GM18507 (cell line): ENCODE measurements at places on chromosomes 6 and 20.

GRCh38 chr20:37123441-37123840 is 27.6 kb upstream of the RBL1 start:
- DNase-seq: no peak

- no peak for DNase-seq
These were observed 182.3 kb upstream of the UST start for GRCh38 chr6:148564494-148565035.

DNA sequence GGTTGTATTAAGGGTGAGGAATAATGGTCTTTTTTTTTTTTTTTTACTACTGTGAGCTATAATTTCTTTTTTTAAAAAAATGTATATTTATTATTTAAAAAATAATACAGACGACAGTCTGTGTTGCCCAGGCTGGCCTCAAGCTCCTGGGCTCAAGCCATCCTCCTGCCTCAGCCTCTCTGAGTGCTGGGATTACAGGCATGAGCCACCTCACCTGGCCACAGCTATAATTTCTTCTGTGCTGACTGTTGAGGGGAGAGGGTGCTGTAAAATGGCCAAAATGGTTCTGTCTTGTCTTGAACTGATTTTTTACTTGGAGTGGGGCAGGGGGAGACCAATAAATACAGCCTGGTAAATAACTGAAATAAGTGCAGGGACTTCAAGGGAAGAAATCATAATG is 3.6 kb downstream of the SRSF3 start:
- DNase-seq: no peak

- no peak for DNase-seq
These were observed 176.9 kb downstream of the DTNBP1 start for GRCh38 chr6:15485936-15486335.

- DNase-seq: no peak
These were observed 373.3 kb downstream of the CDKAL1 start for GRCh38 chr6:20907486-20908071.

GRCh38 chr6:8017276-8017701 is 46.9 kb downstream of the BLOC1S5 start:
- no peak for DNase-seq

- DNase-seq: no peak
These were observed 2.5 kb upstream of the NAA20 start for GRCh38 chr20:20014659-20015058.

GRCh38 chr6:105651969-105652368 is 249.1 kb upstream of the PREP start:
- no peak for DNase-seq

GRCh38 chr20:21100578-21101452 is 5.3 kb downstream of the LINC00237 start:
- DNase-seq: no peak

DNA sequence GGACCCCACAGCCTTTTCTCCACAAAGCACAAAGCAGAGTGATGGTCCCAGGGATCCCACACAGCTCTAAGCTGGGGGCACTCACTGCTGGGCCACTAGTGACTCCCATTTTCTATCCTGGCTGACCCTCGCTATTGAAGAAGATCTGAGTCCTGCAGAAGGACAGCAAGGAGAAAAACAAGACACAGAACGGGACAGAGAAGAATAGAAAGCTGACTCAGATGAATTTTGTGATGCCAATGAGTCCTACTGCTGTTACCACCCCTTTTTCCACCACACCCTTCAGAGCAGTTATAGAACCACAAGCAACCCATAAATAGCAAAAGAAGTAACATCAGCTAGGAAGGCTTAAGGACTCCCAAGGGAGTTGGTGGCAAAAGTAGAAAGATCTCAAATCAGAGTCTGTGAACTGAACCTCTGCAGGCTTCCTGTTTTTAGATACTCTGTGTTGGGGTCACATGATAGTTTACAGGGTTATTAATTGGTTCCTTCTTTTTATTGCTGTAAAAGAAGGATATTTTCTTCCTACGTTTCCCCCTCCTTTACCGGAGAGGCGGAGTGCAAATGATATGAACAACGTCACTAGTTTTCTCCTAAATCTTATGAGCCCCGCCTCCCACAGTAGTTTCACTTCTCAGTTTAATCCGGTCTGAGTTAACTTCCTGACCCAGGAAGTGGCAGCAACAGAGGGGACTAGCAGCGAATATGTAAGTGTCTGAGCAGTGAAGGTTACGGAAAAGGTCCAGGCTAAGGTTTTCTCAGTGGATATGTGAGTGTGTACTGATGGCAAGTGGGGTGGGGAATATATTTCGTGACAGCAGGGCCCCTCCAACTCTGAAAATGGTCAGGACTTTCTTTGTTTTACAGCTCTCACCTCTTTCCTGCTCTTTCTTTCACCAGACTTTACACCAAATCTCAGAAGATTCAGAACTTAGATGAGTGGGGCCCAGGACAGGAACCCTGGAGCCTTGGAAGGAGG is at the start of gene TRIM38:
TSS of gene TRIM38 (plus strand) at position 654 of the 979 bp plus-strand sequence. CDS start 3,721 bp downstream, outside the sequence.
- peak; percentile 52 for DNase-seq

GRCh38 chr6:116405652-116406356 is 35.1 kb downstream of the DSE start:
- DNase-seq: no peak

DNA sequence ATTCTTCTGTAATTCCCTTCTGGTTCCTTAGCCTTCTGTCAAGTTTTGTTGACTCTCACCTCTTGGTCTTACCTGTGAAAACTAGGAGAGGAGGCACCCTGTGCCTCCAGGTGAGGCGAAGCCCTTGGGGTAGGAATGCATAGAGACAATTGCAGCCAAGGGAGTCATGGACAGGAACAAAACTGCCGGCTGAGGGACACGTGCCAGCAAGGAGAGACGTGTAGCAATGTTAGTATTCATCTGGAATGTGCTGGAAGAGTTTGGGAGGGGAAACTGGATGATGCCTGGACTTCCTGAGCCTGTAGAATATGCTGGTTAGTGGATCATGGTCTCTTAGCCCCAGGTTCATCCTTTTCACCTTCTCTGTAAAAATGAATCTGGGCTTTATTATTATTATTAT is 3.9 kb upstream of the TIAM2 start:
- DNase-seq: no peak

GRCh38 chr6:36443471-36444428 is 950 bp downstream of the KCTD20 start:
- no peak for DNase-seq

DNA sequence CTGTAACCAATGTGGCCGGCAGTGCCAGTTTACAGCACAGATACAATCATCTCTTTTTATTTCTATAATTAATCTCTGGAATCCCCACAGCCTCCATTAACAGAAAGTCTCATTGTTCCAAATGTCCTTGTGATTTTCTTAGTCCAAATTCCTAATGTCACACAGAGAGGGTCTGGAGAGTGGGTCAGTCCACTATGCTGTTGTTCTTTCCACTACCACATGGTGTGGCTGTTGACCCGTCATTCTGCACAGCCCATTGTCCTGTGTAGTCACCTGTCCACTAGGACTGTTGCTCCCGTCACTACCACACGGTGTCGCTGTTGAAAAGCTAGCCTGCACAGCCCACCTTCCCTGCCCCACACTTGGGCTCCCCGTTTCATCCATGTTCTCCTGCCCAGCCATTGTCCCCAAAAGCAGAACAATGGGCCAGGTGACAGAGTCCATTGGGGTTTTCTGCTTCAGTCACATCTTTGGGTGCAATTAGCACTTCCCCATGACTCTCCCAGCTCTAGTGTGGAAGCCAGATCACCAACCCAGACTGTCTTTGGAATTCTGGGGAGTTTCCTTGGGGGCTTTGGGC is 8.6 kb upstream of the LBP start:
- no peak for DNase-seq

- DNase-seq: no peak
These were observed 15.9 kb downstream of the KIF25 start for GRCh38 chr6:168013250-168013915.

GRCh38 chr6:108650781-108651180 is 90.1 kb downstream of the FOXO3 start:
- DNase-seq: no peak

DNA sequence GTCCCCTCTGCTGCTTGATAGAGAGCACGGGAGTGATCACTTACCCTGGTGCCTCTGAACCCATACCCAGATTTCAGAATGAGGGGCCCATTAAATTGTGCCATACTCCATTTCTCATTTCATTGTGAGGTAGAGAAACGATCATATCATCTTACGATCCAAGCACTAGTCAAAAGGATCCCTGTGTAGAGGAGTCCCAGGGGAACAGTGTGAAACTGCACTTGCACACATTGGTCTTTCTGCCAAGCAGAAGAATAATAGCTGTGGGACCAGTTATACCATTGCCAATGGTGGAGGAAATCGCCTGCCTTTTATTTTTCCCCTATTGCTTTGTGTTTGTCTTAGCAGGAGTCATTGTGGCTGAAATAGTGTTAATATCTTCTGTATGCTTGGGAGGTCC is 161.9 kb downstream of the FARS2 start:
- no peak for DNase-seq

DNA sequence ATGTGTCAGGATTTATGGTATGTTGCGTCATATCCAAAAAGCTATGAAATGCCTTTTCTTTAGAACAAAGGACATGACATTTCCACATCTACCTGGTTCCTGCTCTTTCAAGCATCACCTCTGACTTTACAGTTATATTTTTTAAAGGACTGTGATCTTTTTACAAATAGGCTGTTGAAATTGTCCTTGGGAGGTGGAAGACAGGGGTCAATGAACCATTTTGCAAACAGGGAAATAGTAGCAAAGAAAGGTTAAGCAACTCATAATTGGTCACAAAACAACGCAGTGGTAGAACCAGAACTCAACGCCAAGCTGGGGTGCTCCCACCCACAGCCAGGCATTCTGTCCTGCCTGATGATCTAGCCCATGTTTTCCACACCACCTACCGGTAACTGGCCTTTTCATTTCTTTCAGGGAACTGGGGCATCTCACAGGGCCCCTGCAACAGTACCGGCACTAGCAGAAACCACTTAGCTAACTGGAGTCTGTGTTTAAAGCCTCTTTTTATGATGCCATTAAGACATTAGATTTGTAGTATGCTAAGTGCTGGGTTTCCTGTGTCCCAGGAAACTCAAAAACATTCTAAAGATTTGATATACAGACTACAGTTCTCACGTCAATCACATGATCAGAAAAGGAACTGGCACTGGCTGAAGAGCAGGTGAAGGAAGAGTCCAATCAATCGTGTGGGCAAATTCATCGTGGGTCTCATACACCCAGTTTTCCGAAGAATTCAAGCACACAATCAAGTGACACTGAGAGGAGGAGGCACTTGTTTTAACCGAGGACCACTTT is 13.9 kb downstream of the ZNF217 start:
- no peak for DNase-seq

- no peak for DNase-seq
These were observed 82.3 kb upstream of the BCLAF1 start for GRCh38 chr6:136371959-136372358.

DNA sequence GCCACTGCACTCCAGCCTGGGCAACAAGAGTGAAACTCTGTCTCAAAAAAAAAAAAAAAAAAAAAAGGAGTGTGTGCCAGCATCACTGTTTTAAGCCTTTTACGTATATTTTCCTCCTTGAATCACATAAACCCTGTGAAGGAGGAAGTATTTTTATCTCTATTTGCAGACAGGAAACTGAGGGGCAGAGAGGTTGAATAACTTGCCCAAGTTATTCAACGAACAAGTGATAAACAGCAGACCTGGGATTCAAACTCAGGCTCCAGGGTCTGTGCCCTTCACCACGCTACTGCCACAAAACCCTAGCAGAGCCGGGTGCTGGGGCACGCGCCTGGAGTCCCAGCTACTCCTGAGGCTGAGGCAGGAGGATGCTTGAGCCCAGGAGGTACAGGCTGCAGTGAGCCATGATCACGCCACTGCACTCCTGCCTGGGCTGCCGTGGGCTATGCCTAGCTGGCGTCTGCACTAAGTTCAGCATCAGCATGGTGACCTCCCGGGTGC is 9.4 kb upstream of the AVP start:
- DNase-seq: no peak

- DNase-seq: no peak
These were observed 719.4 kb downstream of the EPM2A start for GRCh38 chr6:145015739-145016558.

DNA sequence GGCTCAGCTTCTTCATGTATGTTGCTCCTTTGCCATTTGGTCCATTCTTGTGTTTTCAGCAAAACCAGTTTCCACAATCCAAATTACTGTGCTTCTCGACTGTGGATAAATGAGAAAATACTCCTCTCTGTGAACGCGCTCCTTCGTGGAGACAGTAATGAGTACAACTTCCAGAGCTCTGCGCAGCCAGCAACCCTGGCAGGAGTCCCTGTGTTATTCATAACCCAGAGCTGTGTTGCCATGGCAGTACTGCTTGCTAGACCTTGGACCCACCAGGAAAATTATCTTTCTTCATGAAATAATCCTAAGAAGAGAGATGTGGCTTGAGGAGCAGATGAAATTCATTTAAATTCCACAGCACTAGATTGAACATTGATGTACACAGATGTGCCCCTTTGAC is 73.7 kb downstream of the SLC22A3 start:
- no peak for DNase-seq

DNA sequence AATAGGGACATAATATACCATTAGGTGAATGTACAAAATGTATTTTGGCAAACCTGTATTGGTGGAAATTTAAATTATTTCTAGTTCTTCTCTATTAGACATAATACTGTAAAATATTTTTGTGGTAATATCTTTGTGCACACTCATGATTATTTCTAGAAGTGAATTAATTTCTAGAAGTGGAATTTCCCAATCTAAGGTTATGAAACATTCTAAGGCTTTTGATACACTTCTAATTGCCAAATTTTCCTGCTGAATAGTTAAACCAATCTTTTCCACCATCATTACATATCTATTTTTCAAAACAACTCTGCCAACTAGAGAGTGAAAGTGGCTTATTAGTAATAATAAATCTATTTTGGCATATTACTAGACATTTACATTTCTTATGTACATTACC is 1.8 kb upstream of the CCND3 start:
- no peak for DNase-seq

DNA sequence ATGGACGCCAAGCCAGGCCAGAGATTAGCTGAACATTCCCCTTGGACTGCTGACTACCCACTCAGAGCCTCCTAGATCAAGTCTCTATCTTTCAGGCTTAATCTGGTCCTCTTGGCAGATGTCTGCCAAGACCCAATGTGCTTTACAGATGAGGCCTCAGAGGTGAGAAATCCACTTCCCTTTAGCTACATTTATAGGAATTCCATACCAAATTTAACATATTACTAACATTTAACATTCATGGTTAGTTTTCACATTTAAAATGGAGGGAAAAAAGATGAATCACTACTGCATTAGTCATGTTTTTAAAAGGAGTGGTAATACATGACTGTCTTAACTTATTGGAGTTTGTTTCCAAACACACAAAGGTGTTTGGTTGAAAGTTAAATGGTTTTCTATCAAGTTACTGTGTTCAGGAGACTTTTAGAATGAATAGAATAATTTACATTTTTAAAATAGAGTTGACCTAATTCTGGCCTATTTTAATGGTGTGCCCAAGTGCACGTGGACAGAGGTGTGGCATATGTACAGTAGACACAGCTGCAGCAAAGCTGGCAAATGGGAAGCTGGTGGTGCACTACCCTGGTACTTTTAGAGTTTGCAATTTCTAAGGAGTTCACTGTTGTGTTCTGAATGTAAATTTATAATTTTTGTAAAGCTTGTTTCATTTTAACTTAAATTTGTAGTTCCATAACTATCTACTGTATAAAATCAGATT is 41.9 kb upstream of the CALHM6 start:
- DNase-seq: no peak

- no peak for DNase-seq
These were observed 52.2 kb downstream of the REV3L start for GRCh38 chr6:111430605-111431376.

- DNase-seq: no peak
These were observed 39.7 kb upstream of the PRND start for GRCh38 chr20:4681991-4682401.
